ENCODE measurements at places on chromosomes 7 and 10.
A peak's percentile ranks its signal among the peaks of the same experiment; 100 is the strongest.

DNA sequence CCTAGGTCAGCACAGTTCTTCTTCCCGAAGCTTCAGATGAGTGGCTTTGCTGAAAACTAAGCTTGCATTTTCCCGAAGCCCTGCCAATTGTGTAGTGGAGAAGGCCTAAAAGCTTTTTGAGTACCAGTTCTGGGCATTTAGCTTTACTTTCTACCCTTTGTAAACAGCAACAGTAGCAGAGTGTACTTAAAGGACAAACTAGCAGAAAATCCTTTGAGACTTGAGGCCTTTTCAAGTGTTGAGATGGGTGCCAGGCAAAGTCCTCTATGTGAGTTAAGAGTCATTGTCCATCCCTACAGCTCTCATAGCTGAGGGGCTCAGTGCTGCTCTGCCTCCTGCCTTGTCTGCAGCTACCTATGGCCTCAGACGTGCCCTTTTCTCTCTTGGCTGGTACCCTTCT, 368.2 kb downstream of the CCSER2 start:
- DNase-seq, result no peak

DNA sequence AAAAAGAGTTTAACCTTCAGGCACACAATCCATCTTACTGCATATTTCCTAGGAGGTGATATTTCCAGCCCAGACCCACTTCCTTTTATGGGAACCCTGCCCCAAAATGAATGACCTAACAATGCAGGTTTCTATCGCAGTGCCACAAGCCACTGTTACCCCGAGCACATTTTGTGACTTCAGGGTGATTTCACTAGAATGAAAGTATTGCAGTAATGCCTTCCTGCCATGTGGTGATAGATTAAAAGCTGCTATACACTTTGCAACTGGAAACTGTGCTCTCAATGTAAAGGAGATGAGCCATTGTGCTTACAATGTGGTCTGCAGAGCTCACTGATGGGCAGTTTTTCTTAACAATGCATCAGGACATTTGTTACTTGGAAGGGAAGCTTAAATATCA, 90.5 kb upstream of the RSU1 start:
- no peak for DNase-seq

DNA sequence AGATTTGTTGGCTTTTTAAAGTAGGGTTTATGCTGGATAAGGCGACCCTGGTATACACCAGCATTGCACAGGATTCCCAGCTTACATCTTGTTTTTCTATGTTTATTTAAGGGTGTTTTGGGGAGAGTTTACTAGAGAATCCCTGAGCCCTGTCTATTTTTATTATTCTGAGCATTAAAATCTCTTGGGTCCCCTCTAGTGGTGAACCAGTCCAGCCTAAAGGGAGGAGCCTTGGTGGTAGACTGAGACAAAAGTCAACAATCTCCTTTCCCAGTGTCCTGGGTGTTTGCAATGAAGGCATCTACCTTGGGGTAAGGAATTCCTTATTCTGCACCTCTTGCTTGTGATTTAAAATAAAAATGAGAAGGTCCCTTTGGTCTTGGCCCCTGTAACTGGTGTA, 38.2 kb downstream of the ANTXRL start:
- no peak for DNase-seq

- DNase-seq, result no peak
Observed at GRCh38 chr10:121133901-121134300, 282.7 kb downstream of the WDR11 start.

DNA sequence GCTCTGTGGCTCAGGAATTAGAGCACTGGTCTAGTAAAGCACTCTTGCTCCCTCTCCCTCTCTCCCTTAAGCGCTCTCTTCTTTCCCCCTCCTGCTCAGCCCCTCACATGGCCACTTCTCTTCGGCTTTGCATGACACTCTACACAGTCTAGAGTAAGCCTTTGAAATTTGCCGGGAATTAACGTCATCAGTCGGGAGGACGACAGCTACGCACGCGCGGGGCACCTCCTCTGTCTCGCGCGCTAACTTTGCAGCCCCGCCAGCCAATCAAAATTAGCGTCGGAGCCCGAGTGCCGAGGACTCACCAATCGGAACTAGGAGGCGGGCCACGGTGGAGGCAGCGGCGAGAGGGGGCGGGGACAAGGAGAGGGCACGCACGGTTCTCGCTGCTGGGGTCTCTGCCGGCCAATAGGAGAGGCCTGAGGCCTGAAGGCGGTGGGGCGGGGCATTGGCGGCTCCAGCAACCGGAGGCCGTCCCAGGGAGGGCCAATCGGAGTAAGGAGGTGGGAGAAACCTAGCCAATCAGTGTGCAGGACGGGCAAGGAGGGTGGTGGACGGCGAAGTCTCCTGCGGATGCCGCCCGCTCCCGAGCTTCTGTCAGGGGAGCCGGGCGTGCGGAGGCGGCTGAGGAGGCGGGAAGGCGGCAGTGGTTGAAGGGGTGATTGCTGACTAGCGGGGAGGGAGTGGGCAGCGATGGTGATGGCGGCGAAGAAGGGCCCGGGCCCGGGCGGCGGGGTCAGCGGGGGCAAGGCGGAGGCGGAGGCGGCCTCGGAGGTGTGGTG, at the start of gene AGFG2:
Gene AGFG2 (plus strand): TSS at position 550 of the 782 bp plus-strand sequence. CDS start 144 bp downstream, at position 694.
- peak; percentile 100 for DNase-seq

- peak; percentile 92 for DNase-seq
Observed at GRCh38 chr10:21533467-21534279, at the start of gene MLLT10. Gene MLLT10 (plus strand): TSS chr10:21534232. CDS start chr10:21534645, 413 bp downstream.

DNA sequence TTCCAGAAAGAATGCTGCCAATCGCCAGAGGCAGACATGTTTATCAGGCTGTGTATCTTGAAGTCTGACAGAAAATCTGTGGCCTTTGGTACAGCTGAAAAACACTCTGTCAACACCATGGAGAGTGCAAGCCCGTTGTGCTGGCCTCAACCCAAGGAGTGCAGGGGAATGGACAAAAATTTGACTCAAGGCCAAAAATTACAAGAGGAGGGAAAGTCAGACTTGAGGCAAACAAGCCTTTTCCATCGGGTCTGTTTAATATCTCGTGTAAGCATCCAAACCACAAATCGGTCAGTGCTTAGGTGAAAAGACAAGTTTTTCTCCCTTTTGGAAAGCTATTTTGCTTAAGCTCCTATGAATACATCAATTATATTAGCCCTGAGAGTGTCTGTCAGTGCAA, 305.3 kb upstream of the NFE2L3 start:
- no peak for DNase-seq

GRCh38 chr10:111273635-111274034, 196.8 kb downstream of the ADRA2A start:
- DNase-seq, result no peak

DNA sequence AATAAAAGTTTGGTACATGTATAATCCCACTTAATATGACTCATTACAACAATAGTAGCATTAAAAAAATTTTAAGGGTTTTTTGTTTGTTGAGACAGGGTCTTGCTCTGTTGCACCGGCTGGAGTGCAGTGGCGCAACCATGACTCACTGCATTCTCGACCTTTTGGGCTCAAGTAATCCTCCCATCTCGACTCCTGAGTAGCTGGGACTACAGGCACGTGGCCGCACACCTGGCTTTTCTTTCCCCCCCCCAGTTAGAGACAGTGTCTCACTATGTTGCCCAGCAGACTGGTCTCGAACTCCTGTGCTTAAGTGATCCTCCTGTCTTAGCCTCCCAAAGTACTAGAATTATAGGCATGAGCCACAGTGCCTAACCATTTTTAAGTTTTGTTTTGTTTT, 40.7 kb downstream of the KMT2C start:
- no peak for DNase-seq

DNA sequence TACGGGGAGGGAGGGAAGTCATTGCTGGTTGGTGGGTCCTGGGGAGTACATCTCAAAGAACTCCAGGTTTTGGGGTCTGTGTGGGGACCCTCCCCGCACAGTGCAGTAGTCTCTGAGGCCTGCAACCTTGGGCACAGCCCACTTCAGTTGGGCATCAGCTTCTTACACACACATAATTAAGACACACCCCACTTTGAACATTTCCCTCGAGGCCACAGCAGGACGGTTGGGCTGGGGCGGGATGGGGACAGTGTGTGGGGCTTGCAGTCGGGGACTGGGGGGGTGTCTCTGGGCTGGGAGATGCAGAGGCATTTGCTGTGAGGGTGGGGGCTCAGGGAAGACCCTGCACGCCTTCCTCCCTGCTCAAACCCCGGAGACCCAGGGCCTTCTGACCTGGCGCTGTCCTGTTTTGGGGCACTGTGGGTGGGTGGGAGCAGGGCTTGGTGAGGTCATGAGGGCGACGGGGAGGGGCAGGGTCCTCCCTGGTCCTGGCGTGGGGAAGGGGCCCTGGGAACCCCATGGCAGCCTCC, 1.3 kb downstream of the LFNG start:
- no peak for DNase-seq

GRCh38 chr7:28984217-28984616, 26.1 kb upstream of the TRIL start:
- no peak for DNase-seq

GRCh38 chr10:128915630-128916029, 551.4 kb upstream of the MGMT start:
- DNase-seq, result no peak

DNA sequence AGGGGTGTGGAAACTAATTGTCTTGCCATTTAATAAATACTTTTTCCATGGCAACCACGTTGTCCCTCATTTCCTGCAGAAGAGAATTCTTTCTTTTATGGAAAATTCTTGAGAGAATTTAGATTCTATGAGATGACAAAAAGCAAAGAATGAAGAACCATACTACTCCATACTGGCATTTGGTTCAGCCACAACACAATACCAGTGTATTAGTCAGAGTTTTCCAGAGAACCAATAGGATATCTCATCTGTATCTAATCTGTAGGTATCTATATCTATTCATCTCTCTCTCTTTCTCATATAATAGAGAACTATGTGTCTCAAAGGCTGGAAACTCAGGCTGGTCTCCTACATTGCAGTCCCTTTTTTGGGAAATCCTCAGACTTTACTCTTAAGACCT, 44.6 kb upstream of the NAMPT start:
- DNase-seq, result no peak

GRCh38 chr10:132477066-132477397, 60.6 kb upstream of the INPP5A start:
- no peak for DNase-seq

GRCh38 chr10:74932648-74933047, 106.2 kb downstream of the KAT6B start:
- no peak for DNase-seq

DNA sequence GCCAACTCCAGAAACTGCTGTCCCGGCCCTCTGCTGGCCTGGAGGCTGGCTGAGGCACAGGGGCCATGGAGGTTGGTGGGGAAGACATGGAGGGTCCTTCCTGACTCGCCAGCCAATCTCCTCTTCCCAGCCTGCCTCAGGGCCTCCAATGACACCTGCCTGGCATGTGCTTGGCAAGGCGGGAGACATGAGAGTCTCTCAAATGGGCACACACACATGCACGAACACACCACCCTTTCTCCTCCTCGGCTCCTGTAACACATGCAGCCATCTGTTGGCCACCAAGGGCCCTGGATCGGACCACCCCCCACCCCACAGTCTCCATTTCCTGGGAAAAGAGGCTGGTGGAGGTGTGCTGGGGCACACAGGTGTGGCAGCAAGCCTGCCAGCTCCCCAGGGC, 56.4 kb downstream of the YKT6 start:
- no peak for DNase-seq

- peak; percentile 21 for DNase-seq
Observed at GRCh38 chr7:51021906-51022570, 239.3 kb upstream of the GRB10 start.

- no peak for DNase-seq
Observed at GRCh38 chr7:6407434-6407833, 40.3 kb downstream of the DAGLB start.

GRCh38 chr7:45919231-45919784, 1.8 kb downstream of the IGFBP3 start:
- no peak for DNase-seq

GRCh38 chr10:76911184-76911583, 726.4 kb downstream of the KCNMA1 start:
- no peak for DNase-seq

DNA sequence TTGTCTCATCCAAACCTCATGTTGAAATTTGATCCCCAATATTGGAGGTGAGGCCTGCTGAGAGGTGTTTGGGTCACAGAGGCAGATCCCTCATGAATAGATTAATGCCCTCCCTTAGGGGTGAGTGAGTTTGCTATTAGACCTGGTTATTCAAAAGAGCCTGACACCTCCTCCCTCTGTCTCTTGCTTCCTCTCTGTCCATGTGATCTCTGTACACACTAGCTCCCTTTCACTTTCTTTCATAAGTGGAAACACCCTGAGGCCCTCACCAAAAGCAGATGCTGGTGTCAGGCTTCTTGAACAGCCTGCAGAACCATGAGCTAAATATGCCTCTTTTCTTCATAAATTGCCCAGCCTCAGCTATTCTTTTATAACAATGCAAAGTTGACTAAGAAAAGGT, 447.1 kb downstream of the MDFIC start:
- DNase-seq, result no peak

DNA sequence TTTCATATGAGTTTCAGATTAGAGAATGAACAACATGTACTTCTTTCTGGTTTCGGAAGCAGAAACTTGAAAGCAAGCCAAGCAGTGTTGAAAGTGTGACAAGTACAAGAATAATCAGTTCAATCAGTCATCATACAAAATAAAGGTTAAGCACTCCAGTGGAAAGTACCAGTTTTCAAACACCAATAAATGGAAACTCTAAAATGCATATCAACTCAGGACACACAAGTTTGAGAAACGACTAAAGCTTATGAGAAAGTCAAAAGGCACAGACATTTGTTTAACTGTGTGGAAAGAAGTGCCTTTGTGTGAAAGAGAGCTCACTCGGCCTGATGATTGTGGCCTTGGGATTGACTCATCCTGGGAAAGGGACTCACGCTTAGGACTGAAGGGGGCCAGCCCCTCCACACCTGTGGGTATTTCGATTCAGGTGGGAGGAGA, 60.6 kb upstream of the AKR1C1 start:
- DNase-seq, result no peak

DNA sequence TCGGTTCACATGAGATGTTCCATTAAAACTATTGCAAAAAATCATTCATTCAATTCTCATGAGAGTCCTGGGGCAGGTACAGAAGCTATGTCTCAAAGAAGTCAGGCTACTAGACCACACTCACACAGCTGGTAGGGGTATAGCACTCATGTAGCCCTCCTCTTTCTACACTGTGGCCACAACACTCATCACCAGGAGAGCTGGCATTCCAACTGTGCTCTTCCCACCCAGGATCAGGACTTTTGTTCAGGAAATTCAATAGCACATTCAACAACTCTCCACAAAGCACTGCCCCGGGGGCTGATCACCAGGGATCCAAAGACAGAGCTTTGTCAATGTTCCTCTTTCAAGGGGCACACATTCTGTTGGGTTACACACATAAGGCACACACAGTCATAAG, 31.0 kb upstream of the C10orf90 start:
- no peak for DNase-seq

DNA sequence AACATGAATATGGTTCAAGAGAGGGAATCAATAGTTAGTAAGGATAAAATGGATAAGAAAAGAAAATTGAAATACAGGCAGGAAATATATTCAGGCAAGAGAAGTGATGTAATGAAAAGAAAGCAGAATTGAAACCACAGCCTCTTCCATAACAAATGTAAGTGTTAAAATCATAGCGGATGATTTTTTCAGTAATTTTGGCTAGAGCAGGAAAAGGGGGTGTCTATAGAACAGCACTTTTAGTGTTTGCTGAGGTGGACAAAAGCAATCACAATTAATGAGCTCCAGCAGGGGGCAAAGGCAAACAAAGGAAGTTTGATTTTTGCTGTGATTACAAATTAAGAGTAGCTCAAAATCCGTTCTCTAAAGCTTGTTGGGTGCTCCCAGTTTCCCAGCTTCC, 79.0 kb downstream of the TRIL start:
- DNase-seq, result no peak

All from activated CD8-positive, alpha-beta memory T cell treated with anti-CD3 and anti-CD28 coated beads for 24 hours (primary cell).